ENCODE measurements at places on chromosomes 4 and X.
A peak's percentile ranks its signal among the peaks of the same experiment; 100 is the strongest.

- DNase-seq, result no peak
These were observed 13.9 kb downstream of the OFD1 start for GRCh38 chrX:13748486-13748885.

- no peak for DNase-seq
These were observed 29.7 kb downstream of the BMX start for GRCh38 chrX:15530318-15530717.

GRCh38 chr4:26192899-26193869, 127.6 kb upstream of the RBPJ start:
- no peak for DNase-seq

DNA sequence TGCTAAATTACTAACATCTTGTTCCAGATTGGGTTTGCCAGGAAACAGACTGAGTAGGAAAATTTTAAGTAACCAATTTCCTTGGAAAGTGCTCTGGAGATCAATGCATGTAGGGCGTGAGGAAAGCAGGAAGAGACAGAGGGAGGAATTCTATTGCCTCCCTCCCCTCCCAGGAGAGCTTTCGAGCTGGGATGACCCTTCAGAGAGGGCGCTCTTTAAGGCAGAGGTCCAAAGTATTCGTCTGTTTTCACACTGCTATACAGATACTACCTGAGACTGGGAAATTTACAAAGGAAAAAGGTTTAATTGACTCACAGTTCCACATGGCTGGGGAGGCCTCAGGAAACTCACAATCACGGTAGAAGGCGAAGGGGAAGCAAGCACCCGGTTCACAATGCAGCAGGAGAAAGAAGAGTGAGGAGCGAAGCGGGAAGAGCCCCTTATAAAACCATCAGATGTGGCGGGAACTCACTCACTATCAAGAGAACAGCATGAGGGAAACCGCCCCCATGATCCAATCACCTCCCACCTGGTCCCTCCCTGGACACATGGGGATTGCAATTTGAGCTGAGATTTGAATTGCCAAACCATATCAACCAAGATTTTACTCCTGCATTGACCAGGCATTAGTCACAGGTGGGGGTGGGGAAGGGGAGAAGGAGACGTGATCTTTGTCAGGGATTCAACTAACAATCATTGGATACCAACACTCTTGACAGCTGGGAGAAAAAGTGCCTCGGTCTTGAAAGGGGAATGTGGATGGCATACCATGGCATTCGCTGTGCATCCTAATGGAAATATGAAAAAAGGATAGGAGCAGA, 63.8 kb downstream of the SLITRK2 start:
- no peak for DNase-seq

GRCh38 chr4:26583538-26583864, 383 bp upstream of the TBC1D19 start:
- DNase-seq, result no peak

DNA sequence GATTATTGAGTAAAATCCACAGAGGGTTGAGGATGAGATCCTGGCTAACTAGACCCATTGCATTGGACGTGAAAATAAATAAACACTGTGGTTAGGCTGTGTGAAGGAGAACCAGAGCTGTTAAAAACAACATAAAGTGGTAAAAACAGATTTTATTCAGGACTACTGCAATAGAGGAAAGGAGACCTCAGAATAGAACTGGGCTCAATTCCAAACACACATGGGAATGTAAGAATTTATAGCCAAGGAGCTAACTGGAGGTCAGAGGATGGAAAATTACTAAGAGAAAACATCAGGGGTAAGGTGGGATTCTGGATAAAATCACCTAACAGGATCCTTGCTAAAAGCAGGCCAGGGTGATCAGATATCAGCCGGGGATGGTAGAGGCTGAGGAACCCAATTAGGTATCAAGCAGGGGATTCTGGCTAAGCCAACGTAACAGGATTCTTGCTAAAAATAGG, 112.4 kb downstream of the RNF150 start:
- DNase-seq, result no peak

- no peak for DNase-seq
These were observed 28.2 kb upstream of the IGSF1 start for GRCh38 chrX:131317326-131317725.

GRCh38 chr4:139978692-139979091, 175.3 kb downstream of the MAML3 start:
- no peak for DNase-seq

DNA sequence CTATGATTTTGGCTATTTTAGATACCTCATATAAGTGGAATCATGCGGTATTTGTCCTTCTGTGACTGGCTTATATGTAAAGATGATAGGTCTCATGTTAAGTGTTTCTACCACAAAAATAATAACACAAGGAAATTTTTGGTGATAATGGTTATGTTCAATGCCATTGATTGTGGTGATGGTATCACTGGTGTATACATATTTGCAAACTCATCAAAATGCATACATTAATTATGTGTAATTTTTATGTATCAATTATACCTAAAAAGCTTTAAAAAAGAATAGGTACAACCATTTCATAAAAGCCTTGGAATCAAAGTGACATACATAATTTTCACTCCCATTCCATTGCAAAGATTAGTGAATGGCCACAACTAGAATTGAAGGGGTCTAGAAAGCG, 178.3 kb upstream of the FMR1 start:
- no peak for DNase-seq

GRCh38 chr4:73865431-73866096, 3.6 kb upstream of the CXCL1 start:
- DNase-seq, result no peak

- no peak for DNase-seq
These were observed 111.2 kb upstream of the TECRL start for GRCh38 chr4:64520421-64520820.

DNA sequence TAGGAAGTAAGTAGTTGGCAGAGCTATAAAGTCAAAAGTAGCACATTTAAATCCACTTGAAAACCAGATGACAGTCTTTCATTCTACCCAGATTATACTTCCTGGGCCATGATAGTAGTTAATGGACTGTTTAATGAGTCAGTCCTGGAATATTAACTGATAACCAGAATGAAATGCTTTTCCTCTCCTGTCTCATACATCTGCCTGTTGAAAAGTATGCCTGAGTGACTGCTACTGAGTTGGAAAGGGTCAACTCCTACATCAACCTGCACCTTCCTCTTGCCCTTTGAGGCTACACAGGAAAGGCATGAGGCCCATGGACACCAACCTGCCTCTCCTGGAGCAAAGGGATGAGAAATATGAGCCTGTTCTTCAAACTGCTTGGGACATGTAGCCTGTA, 36.0 kb upstream of the COX7B2 start:
- DNase-seq, result no peak

- no peak for DNase-seq
These were observed 42.2 kb downstream of the SMIM10L2A start for GRCh38 chrX:135463937-135464336.

GRCh38 chr4:120704538-120704937, 218.0 kb downstream of the PRDM5 start:
- DNase-seq, result no peak

DNA sequence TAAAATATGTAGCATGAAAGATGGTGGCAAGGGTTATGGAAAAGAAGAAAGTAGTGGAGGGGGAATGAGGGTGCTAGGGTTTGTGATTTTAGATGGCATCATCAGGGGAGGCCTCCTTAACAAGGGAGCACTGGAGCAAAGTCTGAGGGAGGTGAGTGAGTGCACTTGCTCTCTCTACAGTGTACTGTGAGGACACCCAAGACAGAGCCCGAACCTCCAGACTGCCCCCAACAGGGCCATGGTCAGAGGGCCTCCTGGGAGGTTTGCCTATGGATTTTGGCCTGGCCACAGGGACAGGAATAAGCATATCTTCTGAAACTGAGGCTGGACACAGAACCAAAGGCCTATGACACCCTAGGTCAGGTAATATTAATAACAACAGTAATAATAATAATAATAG, 21.4 kb upstream of the PJA1 start:
- no peak for DNase-seq

DNA sequence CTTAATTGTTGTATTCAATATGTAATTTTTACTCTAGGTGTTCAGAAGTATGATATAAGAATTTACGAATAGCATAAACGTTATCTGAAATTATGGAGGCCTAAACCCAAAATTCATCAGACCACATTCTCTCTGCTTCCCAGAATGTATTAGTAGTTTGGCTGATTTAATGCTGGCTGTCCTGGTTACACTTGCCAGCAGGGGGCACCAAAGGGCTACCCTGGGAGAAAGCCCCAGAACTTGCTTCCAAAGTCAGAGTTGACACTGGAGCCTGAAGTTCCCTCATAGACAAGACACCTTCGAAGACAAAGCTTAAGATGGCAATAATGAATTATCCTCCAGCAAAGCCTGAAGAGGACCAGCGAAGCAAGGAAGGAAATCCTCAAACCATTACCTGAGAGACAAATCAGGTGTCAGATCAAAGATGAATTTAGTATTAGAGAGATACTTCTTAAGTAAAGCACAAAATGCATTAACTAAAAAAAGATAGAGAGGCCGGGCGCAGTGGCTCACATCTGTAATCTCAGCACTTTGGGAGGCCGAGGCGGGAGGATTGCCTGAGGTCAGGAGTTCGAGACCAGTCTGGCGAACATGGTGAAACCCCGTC, 11.3 kb upstream of the ANOS1 start:
- DNase-seq, result peak; percentile 38

DNA sequence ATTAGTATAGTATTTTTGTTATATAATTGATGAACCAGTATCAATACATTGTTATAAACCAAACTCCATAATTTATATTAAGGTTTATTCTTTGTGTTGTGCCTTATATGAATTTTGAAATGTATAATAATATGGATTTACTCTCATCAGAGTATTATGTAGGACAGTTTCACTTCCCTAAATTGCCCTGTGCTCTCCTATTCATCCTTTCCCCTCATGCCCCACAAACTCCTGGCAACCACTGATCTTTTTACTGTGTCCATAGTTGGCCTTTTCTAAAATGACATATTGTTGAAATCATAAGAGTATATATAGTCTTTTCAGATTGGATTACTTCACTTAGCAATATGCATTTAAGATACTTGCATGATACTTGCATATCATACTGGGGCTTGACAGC, 958.1 kb upstream of the GRID2 start:
- DNase-seq, result no peak

GRCh38 chr4:89759426-89759825, 77.5 kb downstream of the SNCA start:
- DNase-seq, result no peak

- DNase-seq, result no peak
These were observed 5.2 kb downstream of the TLR3 start for GRCh38 chr4:186074189-186074588.

GRCh38 chrX:112867570-112867969, 26.9 kb upstream of the AMOT start:
- no peak for DNase-seq

- DNase-seq, result no peak
These were observed 21.7 kb upstream of the TBC1D8B start for GRCh38 chrX:106780664-106781377.

GRCh38 chr4:144409525-144409924, 236.4 kb upstream of the HHIP start:
- no peak for DNase-seq

DNA sequence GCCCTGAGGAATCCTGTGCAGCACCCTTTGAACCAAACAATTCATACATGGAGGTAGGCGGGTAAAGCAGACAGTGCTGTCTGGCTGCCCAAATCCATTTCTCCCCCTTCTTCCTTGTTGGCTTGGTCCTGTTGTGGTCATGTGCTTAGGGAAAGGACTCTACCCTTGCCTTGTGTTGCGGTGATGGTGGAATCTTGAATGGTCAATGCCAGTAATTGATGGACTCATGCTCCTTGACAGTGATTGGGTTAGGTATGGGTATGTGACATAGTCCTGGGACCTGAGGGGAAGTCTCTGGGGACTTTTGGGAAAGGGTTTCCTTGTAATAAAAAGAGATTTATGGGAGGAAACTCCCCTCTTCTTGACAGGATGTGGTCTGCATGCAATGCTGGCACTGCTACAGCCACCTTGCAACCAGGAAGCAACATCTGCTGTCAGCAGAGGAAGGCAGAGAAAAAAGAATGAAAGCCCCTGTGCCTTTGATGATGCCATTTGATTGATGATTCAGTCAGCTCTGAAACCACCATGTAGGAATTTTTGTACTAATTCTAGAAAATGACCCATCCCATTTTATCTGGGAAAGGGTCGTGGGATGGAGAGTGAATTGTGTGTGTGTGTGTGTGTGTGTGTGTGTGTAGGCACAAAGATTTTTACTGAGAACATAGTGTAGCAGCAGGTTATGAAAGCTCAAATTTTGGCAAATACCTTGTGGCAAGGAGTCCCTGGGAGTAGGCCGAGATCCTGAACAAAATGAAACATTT, 30.0 kb upstream of the HUWE1 start:
- DNase-seq, result no peak

DNA sequence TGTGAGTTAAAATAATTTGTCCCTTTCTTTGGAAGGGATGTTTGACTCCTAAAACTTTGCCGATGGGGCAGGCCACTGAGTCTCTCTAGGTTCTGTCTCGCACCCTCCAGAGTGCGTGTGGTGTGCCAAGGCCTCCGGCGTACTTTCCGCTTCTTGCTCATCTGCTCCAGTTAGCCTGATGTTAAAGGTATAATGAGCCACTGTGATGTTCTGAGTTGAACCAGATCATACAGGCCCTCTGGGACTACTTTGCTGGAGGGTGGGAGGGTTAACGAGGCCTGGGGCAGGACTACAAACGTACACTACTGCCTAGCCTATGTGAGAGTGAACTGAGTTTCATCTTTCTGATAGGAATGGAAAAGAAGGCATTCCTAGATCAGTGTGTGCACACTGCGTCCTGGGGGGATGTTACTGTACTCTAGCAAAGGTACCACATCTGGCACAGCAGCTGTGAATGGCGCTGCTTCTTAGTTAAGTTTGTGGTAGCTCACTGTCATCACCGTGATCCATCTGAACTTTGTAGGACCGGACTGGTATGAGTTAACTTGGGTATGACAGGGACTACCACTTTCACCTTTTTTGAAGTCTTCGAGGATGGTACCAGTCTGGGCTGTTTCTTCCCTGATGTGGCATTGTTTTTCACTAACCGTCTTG, 60.2 kb downstream of the RGS12 start:
- no peak for DNase-seq

DNA sequence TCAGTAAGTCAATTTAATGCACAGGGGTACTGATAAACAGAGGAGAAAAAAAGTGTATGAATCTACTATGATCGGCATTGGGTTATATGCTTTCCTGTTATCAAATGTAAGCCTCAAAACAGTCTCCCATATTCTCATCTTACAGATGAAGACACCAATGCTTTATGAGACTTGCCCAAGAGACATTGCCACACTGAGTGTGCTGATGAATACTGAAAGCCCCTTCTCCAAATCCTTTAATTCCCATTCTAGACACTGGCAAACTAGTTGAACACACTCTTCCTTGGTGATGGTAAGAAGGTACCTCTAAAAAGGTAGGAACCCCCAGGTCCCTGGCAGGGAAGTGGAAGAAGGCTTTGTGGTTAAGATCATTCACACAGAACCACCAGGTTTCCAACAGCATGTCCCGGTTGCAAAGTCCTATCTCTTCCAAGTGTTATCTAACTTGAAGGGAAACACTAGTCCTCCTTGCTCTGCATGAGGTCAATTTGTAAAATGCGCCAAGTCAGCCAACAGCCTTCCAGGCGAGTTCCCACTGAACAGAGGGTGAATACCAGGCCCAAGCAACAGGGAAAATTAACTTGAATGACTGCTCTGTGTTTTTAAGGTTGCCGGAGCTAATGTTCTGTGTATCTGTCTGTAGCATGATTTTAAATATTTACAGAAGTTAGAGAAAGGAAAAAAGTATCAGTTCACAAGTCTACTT, 5.1 kb downstream of the SETD7 start:
- no peak for DNase-seq

- DNase-seq, result no peak
These were observed 51.1 kb downstream of the ENOPH1 start for GRCh38 chr4:82481506-82481840.

Measured in activated CD4-positive, alpha-beta T cell treated with anti-CD3 and anti-CD28 coated beads, Interleukin-2, amount 50 U/mL, for 24 hours (primary cell).